ENCODE measurements at places on chromosomes 6 and 20.

DNA sequence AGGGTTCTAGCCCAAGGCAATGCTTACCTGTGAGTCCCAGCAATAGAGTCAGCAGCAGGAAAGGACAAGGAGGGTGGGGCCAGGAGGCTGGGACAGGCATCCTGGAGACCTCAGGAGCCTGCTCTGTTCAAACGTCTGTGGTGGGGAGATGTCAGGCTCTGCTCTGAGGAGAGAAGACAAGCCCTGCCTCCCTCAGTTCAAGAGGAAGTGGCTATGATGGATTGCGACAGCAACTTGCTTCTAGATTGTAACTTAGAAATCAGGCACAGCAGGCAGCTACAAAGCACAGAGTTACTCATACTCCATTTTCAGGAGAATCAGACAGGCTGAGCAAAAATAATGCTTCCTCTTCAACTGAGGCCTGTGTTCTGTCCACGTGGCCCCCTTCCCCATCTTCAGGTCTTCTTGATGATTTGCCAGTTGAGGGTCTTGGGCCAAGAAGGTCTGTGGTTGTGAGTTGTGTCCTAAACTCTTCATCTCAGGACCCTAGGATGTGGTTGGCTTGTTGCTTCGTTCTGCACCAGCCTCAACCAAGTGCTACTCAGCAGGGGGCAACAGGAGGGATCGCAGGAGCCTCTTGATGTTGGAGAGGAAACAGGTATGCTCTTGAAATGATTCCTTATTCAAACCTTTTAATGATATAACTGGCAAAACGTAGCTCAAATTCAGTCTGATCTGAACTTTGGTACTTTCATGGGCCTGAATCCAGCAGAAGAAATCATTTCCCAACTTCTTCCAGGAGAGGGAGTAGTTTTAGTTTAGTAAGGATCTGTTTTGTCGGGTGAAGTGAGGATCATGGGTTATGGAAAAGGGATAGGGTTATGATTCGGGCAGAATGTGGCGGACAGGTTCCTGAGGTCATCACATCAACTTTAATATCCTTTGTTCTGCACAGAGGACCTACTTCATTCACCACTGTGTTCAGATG, 31.0 kb downstream of the SIRPB1 start:
- no peak for DNase-seq

DNA sequence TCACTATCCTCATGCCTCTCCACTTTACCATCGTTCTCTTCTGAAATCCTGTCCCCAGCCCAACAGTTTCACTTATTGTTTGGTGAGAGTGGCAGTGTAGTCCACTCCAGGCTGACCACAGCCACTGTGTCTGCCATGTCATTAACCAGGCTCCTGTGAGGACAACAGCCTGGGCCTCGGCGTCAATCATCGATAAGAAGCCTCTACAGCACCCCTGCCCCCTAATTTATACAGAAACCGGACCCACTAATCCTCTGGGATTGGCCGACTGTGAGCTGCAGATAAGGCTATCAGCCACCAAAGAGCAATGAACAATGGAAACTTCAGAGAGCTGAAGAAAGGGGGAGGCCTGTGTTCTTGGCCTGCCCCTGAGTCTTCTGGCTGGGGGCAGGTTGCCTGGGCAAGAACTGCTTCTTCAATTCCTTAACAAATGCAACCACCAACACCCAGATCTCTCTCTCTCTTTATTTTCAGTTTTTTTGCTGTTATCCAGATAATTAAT, 3.4 kb downstream of the EGFL8 start:
- DNase-seq = no peak

GRCh38 chr20:40771308-40771610, 82.2 kb upstream of the MAFB start:
- DNase-seq = no peak

DNA sequence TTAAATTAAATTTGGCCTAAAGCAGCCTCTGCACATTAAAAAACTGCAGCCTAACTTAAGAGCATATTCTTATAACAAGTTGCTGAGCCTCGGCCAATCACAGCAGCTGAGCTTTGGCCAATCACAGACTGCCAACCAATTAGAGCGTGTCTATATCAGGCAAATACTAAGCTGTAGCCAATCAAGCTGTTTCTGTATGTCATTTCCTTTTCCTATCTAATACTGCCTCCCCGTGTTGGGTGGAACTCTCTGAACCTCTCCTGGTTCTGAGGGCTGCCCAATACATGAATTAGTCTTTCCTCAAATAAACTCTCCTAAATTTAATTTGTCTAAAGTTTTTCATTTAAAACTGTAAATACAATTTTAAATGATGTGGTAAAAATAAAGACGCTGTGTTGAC, 3.9 kb upstream of the TMEM244 start:
- no peak for DNase-seq

GRCh38 chr6:33694401-33694931, 17.0 kb downstream of the UQCC2 start:
- DNase-seq = no peak

DNA sequence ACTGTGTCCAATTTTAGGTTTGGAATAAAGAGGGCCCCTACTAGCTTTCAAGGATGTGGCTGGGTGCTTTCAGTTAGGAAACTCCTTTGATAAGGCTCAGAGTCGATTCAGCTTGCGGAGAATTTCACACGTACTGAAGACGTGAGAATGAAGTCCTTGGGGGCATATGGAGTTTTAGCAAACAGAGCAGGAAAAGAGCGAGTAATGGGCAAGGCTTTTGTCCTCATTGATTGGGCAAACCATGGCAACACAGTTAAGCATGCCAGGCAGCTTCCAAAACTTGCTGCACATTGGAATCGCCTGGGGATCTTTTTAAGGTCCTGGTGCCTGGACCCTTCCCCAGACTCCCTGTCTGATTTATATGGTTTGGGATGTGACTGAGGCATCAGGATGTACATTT, 29.2 kb downstream of the ISM1 start:
- DNase-seq = no peak

DNA sequence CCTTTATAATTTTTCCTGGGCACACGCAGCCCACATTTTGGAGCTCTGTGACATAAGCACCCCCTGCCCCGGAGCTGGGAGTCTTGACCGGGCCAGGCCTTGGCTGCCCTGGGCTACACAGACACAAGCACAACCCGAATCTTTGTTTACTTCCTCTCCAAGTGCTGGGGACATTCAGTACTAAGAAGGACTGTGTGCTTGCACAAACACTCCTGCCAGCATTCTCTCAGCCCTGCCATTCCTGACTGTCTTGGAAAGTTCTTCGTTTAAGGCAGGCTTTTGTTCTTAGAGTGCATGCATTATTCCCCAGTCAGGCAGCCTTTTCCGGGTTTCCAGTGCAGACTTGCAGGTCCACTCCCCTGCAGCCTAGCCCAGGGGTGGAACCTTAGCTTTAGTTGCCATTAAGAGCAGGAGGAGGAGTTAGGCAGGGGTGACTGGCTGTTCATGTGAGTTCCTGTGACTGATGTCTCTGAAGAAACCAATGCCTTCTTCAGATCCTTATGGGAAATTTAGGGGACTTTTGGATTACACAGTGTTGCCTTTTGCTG, 28.6 kb downstream of the FOXO3 start:
- DNase-seq = no peak

- no peak for DNase-seq
Observed at GRCh38 chr6:111552241-111552744, 53.4 kb downstream of the TRAF3IP2 start.

GRCh38 chr6:106643061-106643460, 13.7 kb downstream of the QRSL1 start:
- no peak for DNase-seq

GRCh38 chr20:15528391-15529111, 1044.7 kb downstream of the KIF16B start:
- DNase-seq = no peak

DNA sequence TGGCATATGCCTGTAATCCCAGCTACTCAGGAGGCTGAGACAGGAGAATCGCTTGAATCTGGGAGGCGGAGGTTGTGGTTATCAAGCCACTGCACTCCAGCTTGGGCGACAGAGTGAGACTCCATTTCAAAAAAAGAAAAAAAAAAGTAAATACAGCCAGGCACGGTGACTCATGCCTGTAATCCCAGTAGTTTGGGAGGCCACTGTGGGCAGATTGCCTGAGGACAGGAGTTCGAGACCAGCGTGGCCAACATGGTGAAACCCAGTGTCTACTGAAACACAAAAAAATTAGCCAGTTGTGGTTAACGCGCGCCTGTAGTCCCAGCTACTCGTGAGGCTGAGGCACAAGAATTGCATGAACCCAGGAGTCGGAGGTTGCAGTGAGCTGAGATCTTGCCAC, 1.5 kb upstream of the NINL start:
- DNase-seq = no peak

GRCh38 chr6:2063547-2063946, 181.9 kb downstream of the GMDS start:
- DNase-seq = no peak

GRCh38 chr6:112252571-112253497, 1.5 kb downstream of the LAMA4 start:
- no peak for DNase-seq

GRCh38 chr6:38236631-38237030, 403.1 kb downstream of the BTBD9 start:
- no peak for DNase-seq

All from GM06990 (cell line).